ENCODE measurements at places on chromosomes 2 and 18.

DNA sequence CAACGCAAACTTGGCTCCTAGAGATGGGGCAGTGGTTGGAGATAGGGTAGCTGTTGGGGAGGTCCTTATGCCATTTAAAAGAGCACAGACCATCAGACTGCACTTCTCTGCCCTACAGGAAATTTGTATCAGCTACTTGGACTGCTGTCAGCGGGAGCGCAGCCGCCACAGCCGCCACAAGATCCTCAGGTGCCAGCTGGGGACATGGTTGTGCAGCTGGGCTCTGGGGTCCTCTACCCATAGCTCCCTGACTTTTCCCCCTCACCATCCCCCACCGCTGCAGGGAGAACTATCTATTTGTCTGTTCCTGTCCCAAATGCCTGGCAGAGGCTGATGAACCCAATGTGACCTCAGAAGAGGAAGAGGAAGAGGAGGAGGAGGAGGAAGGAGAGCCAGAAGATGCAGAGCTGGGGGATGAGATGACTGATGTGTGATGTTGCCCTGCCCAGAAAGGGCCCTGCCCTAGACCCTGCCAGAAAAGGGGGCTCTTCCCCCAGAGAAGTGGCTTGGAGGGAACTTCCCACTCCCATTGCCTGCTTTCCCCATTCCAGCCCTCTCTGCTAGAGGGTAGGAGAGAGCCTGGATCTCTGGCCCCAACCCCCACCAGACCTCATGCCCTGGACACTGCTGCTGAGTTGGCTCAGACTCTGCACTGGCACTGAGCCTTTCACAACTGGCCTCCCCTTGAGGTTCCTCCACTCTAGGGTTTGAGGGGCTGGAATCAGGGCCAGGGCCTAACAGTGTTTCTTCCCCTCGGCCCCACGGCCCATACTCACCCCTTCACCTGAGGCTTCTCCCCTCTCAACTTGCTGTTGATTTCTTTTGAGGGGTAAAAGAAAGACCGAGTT, 7.3 kb downstream of the PRADC1 start:
- no peak for DNase-seq

DNA sequence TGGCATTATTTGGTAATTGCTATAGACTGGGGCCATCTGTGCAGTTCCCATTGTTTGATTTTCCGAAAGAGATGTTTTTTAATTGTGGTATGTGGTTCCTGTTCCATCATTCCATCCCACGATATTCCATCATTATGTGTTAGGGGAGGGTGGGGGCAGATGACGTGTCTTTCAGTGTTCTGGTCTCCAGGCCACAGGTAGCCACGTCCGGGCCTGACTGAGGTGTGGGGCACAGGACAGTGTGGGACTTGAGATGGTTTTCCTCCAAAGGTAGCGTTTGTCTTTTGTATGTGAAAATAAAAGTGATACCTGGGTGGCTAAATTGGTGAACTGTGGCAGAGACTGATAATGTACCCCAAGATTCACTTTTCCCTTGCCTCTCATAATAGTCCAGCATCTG, 192.2 kb upstream of the HAAO start:
- no peak for DNase-seq

GRCh38 chr18:3891245-3891644, 441.3 kb downstream of the TGIF1 start:
- DNase-seq, result no peak

DNA sequence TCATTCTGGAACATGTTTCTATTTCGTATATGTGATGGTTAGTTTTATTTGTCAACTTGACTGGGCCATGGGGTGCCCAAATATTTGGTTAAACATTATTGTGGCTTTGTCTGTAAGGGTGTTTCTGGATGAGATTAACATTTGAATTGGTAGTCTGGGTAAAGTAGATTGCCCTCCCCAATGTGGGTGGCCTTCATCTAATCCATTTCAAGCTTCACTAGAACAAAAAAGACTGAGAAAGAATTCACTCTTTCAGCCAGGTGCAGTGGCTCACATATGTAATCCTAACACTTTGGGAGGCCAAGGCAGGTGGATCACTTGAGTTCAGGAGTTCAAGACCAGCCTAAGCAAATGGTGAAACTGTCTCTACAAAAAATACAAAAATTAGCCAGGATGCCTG, 55.7 kb upstream of the TANC1 start:
- no peak for DNase-seq

DNA sequence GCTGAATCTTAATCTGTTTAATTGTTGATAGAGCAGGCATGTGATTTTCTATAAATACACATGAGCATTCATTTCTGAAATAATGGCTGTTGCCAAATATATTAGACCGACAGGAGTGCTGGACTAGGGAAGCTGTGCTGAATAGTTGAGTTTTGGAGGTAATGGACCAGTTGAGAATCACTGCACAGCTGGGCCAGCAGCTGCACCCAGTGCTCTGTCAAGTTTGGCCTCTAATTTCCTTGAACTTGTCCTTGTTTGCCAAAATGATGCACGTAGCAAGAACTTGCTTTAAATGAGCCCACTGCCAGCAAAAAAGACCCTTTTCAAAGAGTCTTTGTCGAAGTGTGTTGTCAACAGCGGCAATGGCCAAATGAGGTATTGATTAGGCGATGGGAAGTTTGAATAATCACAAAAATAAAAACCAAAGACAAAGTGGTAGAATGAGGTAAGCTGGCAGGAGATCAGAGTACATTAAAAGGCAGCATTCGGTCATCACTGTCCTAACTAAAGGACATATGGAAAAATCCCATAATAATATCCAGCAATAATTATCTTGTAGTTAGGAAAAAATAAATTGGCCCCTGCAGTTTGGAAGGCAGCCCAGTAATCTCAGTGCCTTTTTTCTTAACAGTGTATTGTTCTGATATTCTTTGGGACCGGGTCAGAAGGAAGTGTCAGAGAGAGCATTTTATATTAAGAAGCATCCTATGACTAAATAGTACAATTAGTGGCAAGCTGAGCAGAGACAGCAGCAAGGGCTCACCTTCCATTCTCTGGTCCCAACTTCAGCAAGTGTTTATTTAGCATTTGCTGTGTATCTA, 126.2 kb downstream of the RAPGEF4 start:
- DNase-seq, result no peak

DNA sequence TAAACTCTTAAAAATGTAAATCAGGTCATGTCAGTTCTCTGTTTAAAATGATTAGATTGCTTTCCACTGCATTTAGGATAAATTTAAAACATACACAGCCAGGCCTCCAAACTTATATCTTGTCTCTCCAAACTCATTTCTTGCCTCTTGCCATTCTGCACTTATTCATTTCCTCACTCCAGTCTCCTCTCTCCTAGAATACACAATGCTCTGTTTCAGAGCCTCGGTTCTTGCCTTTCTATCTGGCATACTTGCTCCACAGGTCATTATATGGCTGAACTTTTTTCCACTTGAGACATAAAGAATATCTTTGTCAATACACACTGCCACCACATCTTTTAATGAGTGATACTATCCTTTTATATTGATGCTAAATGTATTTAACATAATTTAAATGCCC, 10.5 kb upstream of the UGP2 start:
- DNase-seq, result no peak

- DNase-seq, result no peak
These were observed 325.6 kb downstream of the HRH4 start for GRCh38 chr18:24786027-24786426.

- DNase-seq, result no peak
These were observed 134.8 kb upstream of the CAVIN2 start for GRCh38 chr2:191981706-191982105.

DNA sequence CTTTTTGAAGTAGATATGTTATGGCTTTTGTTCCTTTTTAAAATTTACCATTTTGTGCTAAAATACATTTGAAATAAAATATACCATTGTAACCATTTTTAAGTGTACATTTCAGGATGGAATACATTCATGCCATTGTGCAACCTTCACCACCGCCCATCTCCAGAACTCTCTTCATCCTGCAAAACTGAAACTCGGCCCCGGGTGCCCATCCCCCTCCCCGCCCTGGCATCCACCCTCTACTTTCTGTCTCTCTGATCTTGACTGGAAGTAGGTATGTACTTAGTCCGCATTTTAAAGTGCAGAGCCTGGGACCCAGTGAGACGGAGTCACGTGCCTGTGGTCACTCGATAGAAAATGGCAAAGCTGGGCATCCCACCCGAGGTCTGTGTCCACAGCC, 45.6 kb downstream of the DIPK1C start:
- no peak for DNase-seq

- no peak for DNase-seq
These were observed 71.8 kb downstream of the NAB1 start for GRCh38 chr2:190720691-190721090.
